ENCODE measurements at places on chromosomes 13 and 19.

DNA sequence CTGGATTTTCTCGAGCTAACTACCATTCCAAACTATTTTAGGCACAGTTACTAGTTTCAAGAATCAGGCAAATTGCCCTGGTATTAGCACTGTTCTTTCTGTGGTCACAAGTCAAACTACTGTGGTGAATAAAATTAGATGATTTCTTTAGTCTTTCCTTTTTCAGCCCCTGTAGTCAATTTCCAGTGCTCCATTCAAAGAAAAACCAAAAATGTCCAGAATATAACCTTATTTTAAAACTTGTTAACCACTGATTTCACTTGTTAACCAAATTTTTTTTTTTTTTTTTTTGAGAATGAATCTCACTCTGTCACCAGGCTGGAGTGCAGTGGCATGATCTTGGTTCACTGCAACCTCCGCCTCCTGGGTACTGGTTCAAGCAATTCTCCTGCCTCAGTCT, 50.6 kb upstream of the USPL1 start:
- DNase-seq, result peak; percentile 15

DNA sequence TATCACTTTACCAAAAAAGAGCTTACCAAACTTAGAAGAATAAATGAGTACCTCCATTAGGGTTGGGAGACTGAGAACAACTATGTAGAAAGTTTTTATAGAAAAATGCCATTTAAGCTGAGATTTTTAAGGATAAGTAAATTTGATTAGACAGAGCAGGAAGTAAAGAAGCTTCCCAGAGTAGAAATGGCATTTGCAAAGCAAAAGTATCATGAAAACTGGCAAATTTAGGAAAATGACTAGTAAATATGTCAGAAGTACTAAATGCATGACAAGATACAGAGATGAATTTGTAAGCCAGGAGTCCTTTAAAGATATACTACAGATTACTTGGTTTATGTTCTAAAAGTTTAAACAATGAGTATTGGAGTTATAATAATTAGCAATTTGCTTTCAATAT, 2581.8 kb downstream of the PCDH9 start:
- DNase-seq, result no peak

GRCh38 chr19:8526345-8527091, 12.6 kb upstream of the ZNF414 start:
- DNase-seq, result no peak

DNA sequence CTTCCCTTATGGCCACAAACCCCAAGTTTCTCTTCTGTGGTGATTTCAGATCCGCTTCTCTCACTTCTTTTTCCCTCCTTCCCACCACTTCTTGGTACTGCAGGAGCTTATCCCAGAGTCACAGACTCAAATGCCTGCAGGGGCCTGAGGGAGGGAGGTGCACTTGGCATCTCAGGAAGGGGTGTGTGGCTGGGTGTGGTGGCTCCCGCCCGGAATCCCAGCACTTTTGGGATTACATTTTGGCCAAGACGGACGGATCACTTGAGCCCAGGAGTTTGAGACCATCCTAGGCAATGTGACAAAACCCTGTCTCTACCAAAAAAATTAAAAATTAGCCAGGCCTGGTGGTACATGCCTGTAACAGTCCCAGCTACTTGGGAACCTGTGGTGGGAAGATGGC, 5.6 kb downstream of the USF2 start:
- DNase-seq, result no peak

DNA sequence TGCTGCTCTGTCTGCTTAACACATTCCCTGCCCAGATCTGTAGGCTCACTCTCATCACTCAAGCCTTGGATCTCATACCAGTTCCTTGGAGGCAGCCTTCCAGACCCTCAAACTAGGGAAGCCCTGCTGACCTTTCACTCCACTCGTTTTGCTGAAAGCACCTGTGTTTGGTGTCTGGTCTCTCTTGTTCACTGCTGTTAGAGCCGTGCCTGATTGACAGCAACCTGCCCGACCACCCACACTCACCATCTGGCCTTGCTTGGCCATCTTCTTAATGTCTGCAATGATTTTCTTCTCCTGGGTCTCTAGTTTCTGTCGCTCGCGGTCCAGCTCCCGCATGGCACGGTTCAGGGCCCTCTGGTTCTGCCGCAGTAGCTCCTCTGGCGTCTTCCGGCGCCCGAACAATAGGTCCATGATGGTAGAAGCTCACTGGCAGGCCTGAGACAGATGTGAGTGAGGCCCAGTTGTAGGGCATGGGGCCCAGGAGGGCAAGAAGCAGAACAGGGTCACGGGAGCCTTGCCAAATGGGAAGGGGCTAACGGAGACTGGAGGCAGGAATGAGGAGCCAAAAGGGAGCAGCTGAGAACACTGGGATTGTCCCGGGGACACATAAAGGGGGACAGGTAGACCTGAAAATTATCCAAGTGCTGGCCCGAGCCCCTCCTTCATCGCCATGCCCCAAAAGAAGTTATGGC, 959 bp downstream of the CHMP2A start:
- no peak for DNase-seq

GRCh38 chr19:4120559-4121272, 3.2 kb downstream of the MAP2K2 start:
- DNase-seq, result no peak

- DNase-seq, result peak; percentile 70
Observed at GRCh38 chr13:45206340-45206739, 5.5 kb upstream of the KCTD4 start.

DNA sequence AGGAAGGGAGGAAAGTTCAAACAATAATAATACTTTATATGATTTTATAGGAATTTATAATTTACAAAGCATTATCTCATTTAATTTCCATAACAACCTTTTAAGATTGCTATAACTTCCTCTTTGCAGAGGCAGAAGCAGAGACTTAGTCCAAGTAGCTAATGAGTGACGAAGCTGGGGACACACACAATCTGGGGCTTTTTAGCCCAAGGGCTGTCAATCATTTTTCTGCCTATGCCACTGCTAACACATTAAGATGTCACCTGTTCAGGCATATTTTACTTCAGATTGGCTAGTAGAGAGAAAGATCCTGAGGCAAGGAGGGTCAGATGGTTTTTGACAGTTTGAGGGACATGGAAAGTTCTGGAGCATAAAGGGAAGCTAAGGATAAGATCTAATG, 12.6 kb downstream of the SCEL start:
- DNase-seq, result no peak

DNA sequence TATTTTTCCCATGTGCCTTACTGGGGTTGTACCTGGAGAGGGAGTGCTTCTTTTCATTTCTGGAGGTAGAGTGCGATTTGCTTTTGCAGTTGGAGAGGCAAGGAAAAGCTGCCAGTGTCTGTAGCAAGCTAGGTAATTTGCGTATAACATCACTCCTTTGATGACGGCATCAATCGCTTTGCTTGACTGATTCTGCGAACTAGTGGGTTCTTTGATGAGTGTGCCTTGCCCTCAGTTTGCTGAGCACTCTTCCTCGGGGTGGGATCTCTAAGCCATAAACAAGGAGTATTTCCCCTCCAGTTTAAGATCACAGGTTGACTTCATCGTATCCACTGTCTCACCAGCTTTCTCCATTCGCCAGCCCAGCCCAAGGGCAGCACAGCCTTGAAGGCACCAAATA, 344.5 kb downstream of the KCNRG start:
- peak; percentile 36 for DNase-seq

DNA sequence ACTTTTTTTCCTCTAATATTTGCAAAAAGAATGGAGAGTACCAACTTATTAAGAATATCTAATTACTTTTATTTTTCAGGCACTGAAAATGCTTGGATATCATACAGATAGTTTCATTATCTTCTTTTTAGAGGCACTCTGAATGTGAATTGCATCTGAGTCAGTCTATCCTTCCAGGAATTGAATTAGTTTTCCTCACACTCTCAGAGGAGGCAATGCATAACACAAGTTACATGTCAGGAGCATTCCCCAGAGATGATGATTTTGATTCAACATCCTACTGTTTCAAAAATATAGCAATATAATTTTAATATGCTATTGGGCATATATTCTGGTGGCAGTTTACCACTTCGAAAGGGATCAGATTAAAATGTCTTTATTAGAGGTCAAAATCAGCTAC, 1315.4 kb downstream of the PCDH9 start:
- DNase-seq, result no peak

DNA sequence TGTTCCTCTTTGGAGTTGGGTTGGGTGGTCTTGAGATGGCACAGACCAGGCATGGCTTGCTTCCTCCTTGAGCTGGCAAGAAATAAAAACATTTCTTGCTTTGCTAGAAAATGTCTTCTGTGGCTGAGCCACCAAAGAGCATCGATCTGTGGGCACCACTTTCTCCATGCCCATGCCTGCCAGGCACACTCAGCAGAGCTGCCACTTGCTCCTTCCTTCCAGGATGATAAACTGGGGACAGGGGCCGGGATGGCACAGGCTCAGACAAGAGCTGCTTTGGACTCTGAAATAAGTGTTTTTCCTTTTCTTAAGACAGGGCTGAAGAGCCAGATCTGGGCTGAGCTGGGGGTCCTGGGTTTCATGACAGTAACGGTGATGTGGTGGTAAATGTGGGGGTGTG, 32.8 kb downstream of the NFIX start:
- no peak for DNase-seq

DNA sequence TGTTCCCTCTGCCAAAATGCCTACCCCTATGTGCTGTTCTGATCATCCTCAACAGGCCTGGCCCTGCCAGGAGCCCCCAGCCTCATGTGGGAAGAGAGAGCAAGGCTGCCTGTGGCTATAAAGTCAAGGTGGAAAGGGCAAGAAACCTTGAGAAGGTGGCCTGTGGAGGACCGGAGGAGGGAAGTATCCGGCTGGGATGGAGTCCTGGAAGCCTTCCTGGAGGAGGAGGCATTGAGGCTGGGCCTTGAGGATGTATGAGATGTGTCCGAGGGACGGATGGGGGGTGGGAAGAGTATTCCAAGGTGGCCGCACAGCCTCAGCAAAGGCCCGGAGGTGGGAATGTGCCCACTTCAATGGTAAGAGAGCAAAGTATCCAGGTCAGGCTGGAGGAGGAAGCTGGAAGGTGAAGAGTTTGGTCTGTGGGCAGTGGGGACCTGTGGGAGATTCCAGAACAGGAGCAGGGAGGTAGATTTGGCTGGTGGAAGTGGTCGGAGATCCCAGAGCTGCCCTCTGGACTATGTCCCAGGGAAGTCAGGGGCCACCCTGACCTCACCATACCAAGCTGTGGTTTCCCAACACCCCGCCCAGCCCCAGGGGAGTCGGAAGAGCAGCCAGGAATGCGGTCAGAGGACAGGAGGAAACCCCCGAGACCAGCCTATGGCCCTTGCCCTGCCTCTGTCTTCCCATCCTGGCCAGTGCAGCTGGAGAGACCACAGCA, 3.0 kb upstream of the PLIN4 start:
- no peak for DNase-seq

GRCh38 chr13:49792550-49793324, at the start of gene KPNA3:
TSS of gene KPNA3 (minus strand) at chr13:49792682. CDS start at chr13:49792506, 176 bp downstream.
- peak; percentile 97 for DNase-seq

DNA sequence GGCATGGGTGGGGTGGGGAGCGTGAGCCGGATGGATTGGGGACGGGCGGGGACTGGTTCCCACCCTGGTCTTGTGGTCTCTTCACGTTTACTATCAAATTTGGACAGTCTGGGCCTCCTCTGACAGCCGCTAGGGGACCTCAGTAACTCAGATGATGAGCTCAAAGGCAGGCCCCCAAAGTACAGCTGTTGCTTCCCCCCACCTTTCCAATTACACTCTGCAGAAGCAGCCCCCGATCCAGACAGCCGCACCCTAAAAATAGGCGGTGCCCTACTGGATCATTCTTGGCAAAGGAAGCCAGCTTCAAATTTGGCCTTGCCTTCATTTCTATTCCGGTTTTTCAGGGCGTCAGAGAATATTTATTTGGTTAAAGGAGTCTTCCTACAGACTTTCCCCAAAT, 1.9 kb upstream of the FOXO1 start:
- DNase-seq, result no peak

DNA sequence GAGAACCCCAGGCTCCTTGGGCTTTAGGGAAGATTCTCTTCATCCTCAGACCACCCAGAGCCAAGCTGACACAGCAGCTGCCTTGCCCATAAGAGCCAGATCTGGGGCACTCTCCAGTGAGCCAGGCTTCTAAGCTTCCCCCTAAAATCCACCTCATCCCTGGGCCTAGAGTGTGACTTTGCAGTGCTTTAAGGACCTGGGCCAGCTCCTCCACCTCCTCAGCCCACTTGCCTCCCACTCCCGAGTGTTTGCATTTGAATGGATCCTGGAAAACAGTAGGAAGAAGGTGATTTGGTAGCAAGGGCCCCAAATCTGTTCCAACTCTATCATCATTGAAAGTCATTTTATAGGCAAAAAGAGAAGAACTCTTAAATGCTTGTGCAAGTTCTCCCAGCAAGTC, 108.7 kb upstream of the UBL3 start:
- no peak for DNase-seq

DNA sequence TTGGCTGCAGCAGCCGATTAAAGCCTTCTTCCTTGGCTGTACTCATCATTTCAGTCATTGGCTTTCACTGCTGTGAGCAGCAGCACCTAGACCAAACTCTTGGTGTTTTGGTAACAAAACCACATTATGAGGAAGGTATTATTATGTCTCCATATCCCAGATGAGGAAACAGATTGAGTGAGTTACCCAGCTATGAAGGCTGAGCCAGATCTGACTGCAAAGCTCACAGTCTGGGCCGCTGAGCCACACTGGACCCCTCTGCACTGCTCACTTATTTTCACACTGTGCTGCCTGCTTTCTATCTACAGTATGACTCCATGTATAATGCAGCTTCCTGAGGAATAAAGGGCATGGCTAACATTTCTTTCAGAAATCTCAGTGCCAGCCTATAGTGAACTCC, 24.5 kb downstream of the CRYL1 start:
- no peak for DNase-seq

DNA sequence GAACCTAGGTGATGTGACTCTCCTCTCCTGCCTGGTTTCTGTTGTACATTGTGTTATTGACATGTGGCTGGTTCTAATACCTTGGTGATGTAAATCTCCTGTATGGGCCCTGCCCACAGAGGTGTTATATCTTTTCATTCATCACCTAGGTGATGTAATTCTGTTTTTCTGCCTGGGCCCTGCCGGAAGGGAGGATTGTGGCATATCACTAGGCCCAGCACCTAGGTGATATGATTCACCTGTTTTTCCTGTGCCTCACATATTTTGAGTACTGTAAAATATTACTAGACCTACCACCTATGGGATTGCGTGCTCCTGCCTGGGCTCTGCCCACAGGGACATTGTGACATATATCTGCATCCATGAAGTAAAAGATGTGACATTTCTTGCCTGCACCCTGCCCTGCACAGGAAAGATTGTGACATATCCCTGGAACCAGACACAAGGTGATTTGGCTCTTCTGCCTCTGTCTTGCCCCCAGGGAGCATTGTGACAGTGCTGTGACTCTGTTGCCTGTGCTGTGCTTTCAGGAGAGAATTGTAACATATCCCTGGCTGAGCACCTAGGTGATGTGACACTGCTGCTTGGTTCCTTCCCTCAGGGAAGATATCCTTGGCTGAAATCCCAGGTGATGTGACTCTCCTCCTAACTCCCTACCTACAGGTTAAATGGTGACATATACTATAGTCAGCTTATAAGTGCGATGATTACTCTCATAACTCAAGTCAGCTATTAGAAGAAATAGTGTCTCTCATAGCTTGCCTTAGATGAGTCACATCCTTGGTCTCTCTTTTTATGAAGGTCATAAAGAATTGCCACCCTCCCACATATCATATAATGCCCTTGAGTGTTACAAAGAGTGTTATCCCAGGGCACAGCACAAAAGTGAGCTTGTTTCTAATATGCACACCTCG, 13.3 kb upstream of the ZNF681 start:
- peak; percentile 14 for DNase-seq
